ENCODE measurements at places on chromosomes 4 and X. TPM values are rescaled to one million over a fixed set of nuclear protein-coding genes. Genes with fewer than 3 reads are reported as not detected.

CYBB gene
- total RNA-seq, result under 0.01 TPM

- no peak for DNase-seq
These were observed 67.3 kb upstream of the DDIT4L start for GRCh38 chr4:100257567-100257966.

DNA sequence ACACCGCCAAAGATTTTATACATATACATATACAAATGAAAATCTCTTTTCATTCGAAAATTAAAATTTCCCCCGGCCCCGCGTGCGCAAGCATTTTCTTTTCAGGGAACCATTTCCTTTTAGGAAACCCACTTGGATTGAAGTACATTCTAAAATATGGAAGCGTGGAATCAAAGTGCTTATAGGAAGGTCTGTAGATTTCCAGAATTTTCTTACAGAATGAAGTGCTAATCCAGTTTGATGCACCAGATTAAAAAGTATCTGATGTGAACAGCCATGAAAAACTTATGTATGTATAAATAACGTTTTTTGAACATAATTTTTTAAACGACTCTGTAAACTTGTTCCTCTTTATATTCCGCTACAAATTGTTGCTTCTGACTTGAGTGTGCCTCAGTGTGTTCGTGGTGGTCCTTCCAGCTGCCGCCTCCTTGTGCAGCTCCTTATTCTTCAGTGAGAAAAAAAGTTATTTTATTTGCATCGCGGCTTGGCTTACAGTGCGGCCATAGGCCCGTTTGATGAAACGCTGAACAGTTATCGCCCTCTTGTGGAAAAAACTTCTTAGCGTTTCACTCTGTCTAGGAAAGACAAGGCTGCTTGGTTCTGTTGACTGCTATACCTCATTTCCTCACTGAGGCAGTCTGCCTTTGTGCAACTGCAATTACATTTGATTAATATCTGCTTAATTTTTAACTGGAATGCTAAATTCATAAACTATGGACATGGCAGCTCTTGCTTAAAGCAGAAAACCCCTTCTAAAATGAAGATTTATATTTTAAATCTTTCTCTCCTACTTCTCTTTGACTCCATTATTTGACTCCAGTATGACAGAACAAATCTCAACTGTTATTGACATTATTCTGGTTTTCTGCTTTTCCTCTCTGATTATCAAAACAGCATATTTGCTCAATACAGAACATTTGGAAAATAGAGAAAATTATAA lies 4.7 kb upstream of the NKX6-1 start:
- peak; percentile 77 for DNase-seq

GRCh38 chr4:145882604-145883003 lies 56.0 kb downstream of the ZNF827 start:
- no peak for DNase-seq
